ENCODE measurements at places on chromosomes 2 and 18.

- DNase-seq = no peak
Observed at GRCh38 chr2:80111185-80111584, 193.4 kb downstream of the LRRTM1 start.

- DNase-seq = no peak
Observed at GRCh38 chr18:36660311-36660710, 168.5 kb downstream of the TPGS2 start.

- DNase-seq = no peak
Observed at GRCh38 chr2:227933884-227934283, 62.5 kb downstream of the DAW1 start.

GRCh38 chr2:71901466-71901865, 246.2 kb downstream of the CYP26B1 start:
- DNase-seq = no peak

DNA sequence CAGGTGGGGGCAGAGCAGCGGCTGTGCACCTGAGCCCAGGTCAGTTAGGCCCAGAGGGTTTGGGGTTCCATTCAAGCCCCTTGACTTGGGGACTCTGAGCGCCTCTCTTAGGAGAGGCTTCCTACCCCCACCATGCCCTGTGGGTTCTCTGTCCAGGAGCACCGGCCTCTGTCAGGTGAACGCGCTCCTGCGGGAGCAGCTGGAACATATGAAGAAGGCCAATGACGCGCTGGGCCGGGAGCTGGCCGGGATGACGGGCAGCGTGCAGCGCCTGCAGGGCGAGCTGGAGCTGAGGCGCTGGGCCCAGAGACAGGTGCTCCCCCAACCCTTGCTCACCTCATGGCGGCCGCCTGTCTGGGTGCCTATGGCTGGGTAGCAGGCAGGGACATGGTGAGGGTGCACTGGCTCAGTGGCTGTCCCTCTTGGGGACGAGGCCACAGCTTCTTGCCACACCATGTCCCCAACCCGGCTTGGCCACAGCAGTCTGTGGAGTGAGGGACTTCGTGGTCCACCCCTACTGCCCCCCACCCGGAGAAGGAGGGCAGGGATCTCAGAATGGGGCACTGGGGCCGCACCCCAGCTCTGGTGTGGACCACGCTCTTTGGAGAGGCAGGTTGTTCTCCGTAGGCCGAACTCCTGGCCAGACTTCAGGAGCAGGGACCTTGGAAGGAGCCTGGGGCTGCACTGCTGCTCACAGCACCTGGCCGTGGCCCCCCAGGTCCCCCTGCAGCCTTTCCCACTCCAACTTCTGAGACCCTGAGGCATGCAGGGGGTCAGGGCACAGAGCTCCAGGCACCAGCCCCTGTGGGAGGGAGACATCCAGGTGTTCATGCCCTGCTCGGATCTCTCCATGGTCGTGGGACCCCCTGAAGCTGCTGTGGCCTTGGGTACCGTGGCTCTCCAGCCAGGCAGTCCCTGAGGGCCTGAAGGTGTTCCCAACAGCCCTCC, 19.7 kb downstream of the CROCC2 start:
- DNase-seq = no peak

- DNase-seq = no peak
Observed at GRCh38 chr2:206075113-206075512, 10.9 kb downstream of the INO80D start.

GRCh38 chr18:57989536-57989935, 54.5 kb upstream of the NEDD4L start:
- DNase-seq = no peak

DNA sequence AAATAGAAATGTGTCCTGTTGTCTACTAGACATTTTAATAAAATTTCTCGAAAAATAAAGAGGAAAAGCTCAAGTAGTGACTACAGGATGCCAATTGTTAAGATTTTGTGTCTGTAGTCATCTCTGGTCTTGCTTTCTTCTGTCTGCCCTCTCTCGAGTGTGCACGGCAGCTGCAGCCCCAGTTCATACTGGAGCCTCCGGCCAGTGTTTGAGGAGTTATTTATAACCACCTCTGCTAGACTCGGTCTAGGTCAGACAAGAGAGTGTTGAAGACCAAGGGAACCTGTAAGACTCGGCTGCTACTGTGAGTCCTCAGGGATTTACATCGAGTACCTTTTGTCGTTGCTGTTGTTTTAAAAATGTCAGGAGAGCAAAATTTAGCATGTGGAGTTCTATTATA, 810.1 kb upstream of the POU3F3 start:
- no peak for DNase-seq

DNA sequence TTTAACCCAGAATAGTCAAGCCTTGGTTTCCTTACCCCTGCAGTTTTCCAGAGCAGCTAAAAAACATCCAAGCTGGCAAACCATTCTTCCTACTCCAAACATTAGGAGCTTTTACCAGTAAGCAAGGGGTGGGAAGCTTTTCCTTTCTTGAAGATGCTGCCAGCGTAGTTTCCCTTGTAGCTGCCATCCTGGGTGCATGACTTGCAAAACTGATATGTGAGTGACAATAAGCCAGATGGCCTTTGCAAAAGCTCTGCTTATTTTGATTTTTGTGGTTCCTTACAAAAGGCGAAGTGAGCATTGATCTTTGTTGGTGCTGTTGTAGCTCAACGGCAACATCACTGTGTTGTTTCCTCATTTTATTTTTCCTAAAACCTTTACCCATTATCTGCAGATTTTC, 138.8 kb downstream of the WDSUB1 start:
- DNase-seq = no peak

DNA sequence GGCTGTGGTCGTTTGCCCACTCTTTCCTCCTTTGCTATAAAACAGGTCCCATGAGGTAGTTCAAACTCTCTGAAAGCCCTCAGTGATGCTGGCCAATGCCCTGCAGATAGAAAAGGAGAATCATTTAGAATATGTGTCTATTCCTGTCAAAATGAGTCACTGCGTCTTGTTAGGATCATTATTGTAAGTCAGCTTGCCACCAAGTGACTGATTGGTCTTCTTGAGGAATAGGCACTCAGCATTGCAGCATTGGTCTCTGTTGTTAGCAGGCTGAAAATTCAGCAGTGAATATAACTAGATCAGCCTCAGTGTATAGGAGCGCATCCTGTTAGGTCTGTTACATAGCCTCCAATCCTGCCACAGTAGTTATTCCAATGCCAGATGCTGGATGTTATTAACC, 28.9 kb downstream of the PRKRA start:
- no peak for DNase-seq
